NCI-H2081 treated with DMSO at 0.1 percent for 48 hours (cell line): ENCODE measurements at places on chromosomes 12 and 14.

- DNase-seq: peak; percentile 4
These were observed 3.3 kb upstream of the NTF3 start for GRCh38 chr12:5428332-5429221.

DNA sequence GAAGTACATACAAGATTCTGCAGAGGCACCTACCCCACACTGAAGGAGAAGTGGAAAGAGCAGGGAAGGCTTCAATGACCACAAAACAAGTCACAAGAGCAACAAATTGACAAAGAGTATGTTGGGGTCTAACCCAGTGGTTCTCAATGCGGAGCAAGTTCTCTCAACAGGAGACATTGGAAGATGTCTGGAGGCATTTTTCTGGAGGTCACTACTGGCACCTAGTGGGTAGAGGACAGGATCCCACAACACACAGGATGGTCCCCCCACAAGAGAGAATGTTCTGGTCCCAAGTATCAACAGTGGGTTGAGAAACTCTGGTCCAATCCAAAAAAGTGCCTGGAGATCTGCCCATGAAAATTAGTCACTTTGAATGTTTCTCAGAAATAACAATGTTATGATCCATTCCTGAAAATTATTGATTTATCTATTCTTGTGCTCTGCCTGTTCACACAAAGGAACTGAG, 3.4 kb downstream of the SSH1 start:
- no peak for DNase-seq

DNA sequence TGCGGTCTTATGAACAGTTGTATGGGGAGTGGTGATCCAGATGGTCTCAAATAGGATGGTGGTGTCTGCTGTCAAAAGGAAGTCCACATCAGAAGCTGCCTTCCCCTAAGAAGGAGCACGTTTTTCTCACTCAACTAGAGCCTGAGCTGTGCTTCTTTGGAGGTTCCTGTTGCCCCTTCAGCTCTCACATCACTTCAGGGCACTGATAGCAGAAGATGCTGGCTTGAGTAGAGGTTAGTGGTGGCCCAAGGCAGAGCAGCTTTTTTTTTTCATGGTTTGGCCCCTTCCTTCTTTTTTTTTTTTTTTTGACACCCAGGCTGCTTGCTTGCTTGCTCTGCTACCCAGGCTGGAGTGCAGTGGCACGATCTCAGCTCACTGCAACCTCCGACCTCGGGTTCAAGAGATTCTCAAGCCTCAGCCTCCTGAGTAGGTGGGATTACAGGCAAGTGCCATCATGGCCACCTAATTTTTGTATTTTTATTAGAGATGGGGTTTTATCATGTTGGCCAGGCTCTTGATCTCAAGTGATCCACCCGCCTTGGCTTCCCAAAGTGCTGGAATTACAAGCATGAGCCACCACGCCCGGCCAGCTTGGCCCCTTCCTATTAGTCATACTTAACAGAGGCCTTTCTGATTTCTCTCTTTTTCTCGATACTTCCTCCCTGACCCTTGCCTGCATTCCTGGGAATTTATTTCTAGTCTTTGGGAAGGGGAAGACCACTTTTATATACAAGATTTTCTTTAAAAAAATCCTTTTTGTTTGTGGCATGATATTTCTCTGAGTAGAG, 31.6 kb downstream of the KLRD1 start:
- DNase-seq: no peak

GRCh38 chr12:72747111-72747849, 475.1 kb downstream of the TRHDE start:
- no peak for DNase-seq

- DNase-seq: no peak
These were observed 25.9 kb upstream of the WNK1 start for GRCh38 chr12:726281-727140.

DNA sequence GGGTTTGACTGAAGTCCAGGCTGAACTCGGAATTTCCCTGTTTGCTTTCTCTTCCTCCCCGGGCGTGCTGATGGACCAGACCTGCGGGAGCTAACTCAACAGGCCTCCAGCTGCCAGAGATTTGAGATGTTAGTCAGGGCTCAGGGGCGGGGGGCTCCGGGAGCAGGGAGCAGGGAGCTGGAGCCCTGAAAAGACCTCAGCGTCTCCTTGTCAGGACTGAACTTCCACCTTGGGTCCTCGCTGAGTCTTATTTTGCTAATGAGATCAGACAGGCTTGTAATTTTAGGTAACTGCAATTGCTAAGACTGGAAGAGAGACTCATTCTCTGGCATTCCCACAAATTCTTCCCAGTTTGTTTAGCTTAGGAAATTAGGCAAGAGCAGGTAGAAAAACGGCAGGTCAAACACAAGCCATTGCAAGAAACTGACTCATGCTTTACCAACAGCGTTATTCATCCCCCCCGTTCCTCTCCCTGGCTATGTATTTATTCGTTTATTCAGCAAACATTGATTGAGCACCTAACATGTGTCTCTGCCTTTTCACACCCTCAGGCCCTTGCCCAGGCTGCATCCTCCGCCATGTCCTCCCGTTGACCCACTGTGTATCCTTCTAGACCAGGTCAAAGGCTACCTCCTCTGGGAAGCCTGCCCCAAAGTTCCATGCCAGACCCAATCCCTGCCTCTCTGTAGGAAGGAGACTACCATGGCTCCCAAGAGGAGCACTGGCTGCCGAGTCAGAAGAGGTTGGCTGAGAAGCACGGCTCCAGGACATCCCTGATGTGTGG, 80.4 kb upstream of the DIO3 start:
- no peak for DNase-seq

- DNase-seq: no peak
These were observed 238.6 kb downstream of the LRIG3 start for GRCh38 chr12:58681730-58682129.

DNA sequence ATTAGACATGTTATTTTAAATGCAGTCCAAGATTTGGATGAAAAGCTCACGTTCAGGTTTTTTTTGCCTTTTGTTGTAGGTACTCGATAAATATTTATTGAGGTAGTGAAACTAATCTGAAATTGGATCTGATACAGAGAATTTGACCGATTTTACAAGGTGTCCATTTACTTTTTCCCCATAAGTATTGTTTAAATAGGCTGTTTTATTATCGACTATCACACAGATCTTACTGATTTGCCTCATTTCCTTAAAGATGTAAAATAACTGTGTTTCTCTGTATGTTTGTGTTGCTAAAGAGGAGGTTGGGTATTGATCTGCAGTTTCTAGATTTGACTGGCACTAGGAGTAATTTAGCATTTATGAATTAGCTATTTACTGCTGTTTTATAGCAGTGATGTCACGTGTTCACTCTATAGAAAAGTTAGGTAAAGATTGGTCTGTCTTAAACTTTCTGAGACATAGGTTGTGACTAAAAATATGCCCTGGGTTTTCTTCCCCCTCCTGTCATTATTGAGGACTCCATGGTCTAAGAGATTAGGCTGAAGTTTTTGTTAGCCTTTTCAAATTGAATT, 3.5 kb downstream of the RAP1B start:
- no peak for DNase-seq

- DNase-seq: no peak
These were observed 1.3 kb downstream of the LYSET start for GRCh38 chr14:93186466-93186865.

DNA sequence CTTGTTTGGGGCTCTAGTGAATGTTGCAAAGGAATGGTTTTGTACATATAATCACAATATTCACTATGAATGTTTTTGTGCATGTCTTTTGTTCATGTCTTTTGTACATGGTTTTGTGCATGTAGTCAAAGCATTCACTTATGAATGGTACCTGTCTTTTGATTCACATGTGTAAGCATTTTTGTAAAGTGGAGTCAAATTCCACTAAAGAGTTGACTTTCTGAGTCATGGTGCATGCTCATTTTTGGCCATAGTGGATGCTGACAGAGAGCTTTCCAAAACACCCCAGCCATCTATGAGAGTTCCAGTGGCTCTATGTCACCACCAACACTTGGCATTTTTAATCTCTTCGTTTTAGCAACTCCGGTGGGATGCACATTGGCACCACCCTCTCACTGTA, 1185.9 kb upstream of the TMEM132C start:
- DNase-seq: no peak

GRCh38 chr12:114686773-114687500, 3.0 kb upstream of the TBX3 start:
- no peak for DNase-seq

DNA sequence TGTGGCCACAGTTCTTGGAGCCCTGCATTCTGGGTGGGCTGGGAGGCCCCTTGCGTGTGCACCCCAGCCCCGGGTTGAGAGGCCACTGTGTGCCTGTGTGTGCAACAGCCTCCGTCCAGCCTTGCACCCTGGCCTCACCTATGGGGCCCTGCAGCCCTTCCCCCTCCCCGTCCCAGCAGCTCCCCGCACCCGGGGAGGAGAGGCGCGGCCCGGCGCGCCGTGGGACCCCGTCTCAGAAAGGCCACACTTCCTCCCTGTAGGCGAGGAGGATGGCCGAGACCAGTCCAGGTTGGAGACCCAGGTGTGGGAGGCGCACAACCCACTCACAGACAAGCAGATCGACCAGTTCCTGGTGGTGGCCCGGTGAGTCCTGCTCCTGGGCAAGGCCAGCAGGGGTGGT, 16.6 kb upstream of the CRIP2 start:
- DNase-seq: no peak
